Mammary epithelial cell (primary cell): ENCODE measurements at places on chromosomes 6 and 20. TPM values are rescaled to one million over a fixed set of nuclear protein-coding genes. Genes with fewer than 3 reads are reported as not detected.

SNAI1 gene
- polyA plus RNA-seq = 0.02 TPM

DNA sequence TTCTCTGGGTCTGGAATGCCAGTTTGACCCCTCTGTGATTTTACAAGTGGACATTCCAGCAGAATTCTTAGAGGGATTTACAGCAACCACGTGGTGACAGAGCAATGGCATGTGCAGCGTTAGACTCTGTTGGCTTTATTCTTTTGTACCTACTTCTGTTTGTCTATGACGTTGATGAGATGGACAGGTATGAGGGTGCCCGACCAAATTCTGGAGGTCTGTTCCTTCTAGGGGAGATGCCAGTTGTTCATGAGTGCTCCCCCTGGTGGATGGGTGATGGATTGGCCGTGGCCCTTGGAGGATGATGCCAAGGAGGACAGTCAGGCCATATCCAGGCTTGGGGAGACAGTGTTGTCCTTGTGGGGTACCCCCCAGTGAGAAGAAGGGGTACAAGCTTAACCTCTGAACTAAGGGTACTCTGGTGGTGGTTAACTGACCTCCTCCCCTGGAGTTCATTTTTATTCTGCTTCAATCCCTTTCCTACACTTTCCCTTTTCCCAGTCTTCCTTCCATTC, 198.6 kb downstream of the DTNBP1 start:
- no peak for DNase-seq

GRCh38 chr6:42937548-42938427, 8.5 kb downstream of the CNPY3 start:
- DNase-seq = no peak

- peak; percentile 91 for DNase-seq
Measured at GRCh38 chr6:147954938-147955337, 387.7 kb upstream of the SASH1 start.

ZKSCAN4 gene
- 2.2 TPM for polyA plus RNA-seq
